ENCODE measurements at places on chromosomes 11 and 22.

- no peak for DNase-seq
Measured at GRCh38 chr11:86147004-86147403, 78.1 kb upstream of the PICALM start.

DNA sequence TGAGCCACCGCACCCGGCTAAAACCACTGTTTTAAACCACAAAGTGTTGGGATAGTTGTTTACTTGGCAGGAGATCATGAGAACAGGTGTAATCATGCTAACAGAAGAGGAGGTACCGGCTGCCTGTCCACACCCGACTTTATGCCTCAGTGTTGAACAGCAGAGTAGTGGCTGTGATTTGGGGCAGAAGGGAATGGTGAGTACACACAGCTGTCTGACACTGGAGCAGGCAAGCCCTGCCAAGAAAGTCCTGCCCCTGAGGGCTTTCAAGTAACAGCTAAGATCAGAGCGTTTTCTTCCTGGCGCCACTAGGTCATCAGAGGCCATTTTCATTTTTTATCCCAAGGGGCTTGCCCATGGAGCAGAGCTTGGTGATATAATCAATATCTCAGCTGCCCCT, 8.1 kb downstream of the CDKN1C start:
- DNase-seq: no peak

- no peak for DNase-seq
Measured at GRCh38 chr11:99920956-99921355, 766.1 kb upstream of the ARHGAP42 start.

- no peak for DNase-seq
Measured at GRCh38 chr11:134047586-134047999, 21.3 kb upstream of the JAM3 start.

DNA sequence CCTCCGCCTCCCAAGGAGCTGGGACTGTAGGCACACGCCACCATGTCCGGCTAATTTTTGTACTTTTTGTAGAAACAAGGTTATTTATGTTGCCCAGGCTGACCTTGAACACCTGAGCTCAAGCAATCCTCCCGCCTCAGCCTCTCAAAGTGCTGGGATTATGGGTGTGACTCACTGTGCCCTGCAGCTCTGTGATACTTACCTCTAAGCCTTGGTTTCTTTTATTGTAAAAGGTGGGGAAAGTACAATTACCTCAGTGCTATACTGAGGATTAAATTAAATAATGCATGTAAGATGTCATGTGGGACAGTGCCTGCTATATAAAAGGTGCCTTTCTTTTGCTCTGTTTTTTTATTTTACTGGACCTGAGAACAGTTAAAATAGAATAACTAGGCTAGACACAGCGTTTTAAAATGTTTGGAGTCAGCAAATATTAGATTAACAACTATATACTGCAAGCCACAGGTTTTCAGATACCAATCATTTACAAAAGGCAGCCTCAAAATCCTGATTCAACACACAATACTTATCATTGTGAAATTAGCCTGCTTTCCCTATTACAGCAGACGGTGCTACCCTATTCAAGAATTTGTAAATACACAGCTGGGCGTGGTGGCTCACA, 30.0 kb downstream of the PRR14L start:
- DNase-seq: no peak

- DNase-seq: no peak
Measured at GRCh38 chr11:69371731-69372588, 78.0 kb downstream of the MYEOV start.

DNA sequence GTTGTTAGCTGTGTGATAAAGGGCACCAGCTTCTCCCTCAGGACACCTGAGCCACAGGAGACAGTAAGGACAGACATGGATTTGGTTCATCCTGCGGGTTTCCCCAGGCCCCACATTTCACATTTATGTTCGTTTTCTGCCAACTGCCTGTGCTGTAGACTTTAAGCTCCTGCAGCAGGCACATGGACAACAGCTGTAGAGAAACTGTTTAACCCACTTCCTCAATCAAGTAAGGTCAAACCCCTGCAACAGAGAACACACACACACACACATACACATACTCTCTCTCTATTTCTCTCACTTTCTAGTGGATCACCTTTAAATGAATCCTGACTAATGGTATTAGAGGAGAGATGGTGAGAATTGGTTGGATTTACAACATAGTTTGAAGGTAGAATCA, 90.7 kb downstream of the C11orf87 start:
- DNase-seq: no peak

- no peak for DNase-seq
Measured at GRCh38 chr11:33461369-33462125, 204.4 kb downstream of the HIPK3 start.

- no peak for DNase-seq
Measured at GRCh38 chr11:93821617-93822016, 28.8 kb downstream of the VSTM5 start.

Data from activated CD4-positive, alpha-beta T cell treated with anti-CD3 and anti-CD28 coated beads, Interleukin-10, Interleukin-2, amounts not matched to agents 100 ng/mL and 50 ng/mL, durations not matched to agents 16 hours and 8 hours (primary cell).